ENCODE measurements at places on chromosomes 4 and X.

GRCh38 chr4:145951931-145952330 lies 13.3 kb upstream of the ZNF827 start:
- no peak for DNase-seq

DNA sequence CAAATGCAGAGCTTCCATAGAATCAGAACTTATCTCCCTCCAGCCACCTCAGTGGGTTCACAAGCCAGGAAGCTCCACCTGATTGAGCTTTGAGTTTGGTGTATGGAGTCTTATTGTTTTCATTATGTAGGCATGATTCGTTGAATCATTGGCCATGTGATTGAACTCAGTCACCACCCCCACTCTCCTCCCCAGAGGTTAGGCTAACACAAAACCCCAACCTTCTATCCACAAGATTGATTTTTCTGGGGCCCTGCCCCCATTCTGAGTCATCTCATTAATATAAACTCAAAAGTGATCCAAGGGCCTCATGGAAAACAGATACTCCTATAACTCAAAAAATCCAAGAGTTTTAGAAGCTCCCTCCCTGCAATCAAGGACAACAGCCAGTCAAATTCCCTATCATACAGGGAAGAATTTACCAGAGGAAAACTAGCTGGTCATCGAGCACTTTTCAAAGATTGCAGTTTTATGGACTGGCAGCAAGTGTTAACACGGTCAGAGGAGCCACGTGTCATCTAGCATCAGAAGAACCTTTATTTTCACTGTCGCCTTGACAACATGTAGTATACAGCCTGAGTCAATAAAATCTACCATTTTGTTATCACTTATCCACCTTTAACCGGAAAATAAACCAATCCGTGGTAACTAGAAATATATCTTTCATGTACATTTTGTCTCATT lies 35.9 kb upstream of the GUCY1B1 start:
- no peak for DNase-seq

- peak; percentile 73 for DNase-seq
Observed at GRCh38 chr4:121307445-121308327, 73.1 kb downstream of the QRFPR start.

DNA sequence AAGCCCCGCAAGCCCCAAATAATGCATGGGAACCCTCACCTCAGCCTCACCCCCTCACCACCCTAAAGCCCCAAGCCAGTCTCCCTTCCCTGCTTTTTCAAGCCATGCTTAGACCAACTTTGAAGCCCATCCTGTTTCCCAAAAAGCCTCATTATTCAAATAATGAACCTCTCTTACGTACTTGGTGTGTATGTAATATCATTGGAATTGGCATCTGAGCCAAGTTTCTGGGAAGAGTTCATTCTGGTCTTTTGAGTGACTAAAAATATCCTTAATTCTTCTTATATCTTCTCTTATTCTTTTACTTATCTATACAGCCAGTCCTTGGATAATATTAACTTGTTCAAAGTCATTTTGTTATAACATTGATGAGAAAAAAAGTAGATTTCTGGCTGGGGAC lies 875.8 kb upstream of the SLIT2 start:
- DNase-seq: no peak

GRCh38 chrX:44949125-44949524 lies 76.1 kb downstream of the KDM6A start:
- DNase-seq: no peak

GRCh38 chr4:13705521-13706041 lies 78.1 kb upstream of the BOD1L1 start:
- DNase-seq: no peak

DNA sequence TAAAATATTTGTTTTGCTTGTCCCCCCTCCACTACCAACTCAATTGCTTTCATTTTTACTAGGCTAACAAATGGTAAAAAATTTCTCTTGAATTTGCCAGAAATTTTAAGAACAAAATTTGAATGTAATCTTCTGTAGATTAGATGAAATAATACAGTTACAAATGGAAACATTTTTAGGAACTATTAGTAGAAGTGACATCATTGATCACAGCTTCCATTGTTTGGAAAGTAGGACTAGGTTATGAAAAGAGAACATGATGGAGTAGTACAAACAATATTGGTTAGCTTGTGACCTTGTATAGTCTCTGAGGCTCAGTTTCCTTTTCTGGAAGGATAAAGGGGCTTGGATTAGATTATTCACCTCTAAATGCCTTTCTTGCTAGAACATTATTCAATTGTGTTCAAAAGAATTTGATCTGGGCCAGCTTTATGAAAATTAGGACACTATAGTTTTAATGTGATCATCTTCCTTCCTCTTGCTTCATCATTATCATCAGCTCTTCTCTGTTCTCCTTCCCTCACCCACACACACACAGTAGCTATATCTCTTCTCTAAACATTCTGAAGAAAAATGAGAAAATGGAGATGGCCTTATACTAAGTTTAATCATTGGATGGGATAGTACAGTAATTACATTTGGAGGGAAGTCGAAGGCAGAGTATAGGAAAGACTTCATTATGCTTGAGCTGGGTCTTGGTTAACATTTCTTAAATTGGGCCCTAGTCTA lies 9.9 kb downstream of the MTMR1 start:
- no peak for DNase-seq

DNA sequence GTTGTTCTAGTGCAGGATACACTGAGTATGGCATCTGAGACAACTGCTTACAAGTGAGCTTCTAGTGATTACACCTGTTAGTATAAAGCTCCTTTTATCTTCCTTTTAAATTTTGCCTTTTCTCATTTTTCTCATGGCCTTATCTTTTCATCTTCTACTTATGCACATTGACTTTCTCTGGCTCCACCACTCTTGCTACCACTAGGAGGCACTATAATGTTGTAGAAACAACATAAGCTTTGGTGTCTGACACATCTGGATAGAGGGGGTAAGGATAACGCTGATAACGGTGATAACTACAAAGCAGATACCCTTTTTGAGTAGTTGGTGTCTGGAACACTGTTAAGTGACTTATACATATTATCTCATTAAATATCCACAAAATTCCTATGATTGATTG lies 187.4 kb upstream of the TEX13C start:
- peak; percentile 10 for DNase-seq

GRCh38 chr4:54032558-54033135 lies 31.8 kb downstream of the CHIC2 start:
- no peak for DNase-seq
